ENCODE measurements at places on chromosomes 2 and 18. TPM values are rescaled to one million over a fixed set of nuclear protein-coding genes. Genes with fewer than 3 reads are reported as not detected.

The GALNT14 gene
- 7.4 TPM for total RNA-seq

The SLC16A14 gene
- 9.1 TPM for total RNA-seq

The INSIG2 gene
- total RNA-seq = 22.7 TPM

The ZNF385B gene
- total RNA-seq = 1.1 TPM

The SLC9A4 gene
- total RNA-seq = 3.1 TPM

The ICOS gene
- not detected for total RNA-seq

The GAREM2 gene
- 16.9 TPM for total RNA-seq

The FKBP7 gene
- total RNA-seq = 34.1 TPM

The VAMP8 gene
- 157 TPM for total RNA-seq

The DYSF gene
- 4.2 TPM for total RNA-seq

The SH2D6 gene
- total RNA-seq = not detected

The LOXHD1 gene
- total RNA-seq = not detected

The UGT1A4 gene
- total RNA-seq = not detected

The CXCR2 gene
- total RNA-seq = not detected

The SERPINB10 gene
- not detected for total RNA-seq

The MC2R gene
- not detected for total RNA-seq

The C2orf78 gene
- not detected for total RNA-seq

The SNED1 gene
- 9.7 TPM for total RNA-seq

The MFSD6 gene
- total RNA-seq = 21.8 TPM

The GKN2 gene
- total RNA-seq = not detected

The KLHL41 gene
- 0.38 TPM for total RNA-seq

The SCTR gene
- total RNA-seq = 1.9 TPM

The CACNB4 gene
- total RNA-seq = 5.6 TPM

The TRIM43B gene
- total RNA-seq = not detected

The GTF2A1L gene
- not detected for total RNA-seq

The DBI gene
- 125 TPM for total RNA-seq

The OBSL1 gene
- 197 TPM for total RNA-seq

The GPR155 gene
- total RNA-seq = 6.2 TPM

The LYG1 gene
- 2.1 TPM for total RNA-seq

The CKAP2L gene
- 9.7 TPM for total RNA-seq

The ANKRD12 gene
- 28.2 TPM for total RNA-seq

The AMER3 gene
- total RNA-seq = 10.9 TPM

The CPO gene
- 0.24 TPM for total RNA-seq

The CNRIP1 gene
- 0.36 TPM for total RNA-seq

The VSNL1 gene
- 4.1 TPM for total RNA-seq

The MEP1B gene
- total RNA-seq = 2.7 TPM
